ENCODE measurements at places on chromosomes 7 and 10.

- no peak for DNase-seq
These were observed 2.4 kb downstream of the CD36 start for GRCh38 chr7:80640846-80641245.

GRCh38 chr7:15313361-15313760, 248.5 kb downstream of the AGMO start:
- DNase-seq, result no peak

DNA sequence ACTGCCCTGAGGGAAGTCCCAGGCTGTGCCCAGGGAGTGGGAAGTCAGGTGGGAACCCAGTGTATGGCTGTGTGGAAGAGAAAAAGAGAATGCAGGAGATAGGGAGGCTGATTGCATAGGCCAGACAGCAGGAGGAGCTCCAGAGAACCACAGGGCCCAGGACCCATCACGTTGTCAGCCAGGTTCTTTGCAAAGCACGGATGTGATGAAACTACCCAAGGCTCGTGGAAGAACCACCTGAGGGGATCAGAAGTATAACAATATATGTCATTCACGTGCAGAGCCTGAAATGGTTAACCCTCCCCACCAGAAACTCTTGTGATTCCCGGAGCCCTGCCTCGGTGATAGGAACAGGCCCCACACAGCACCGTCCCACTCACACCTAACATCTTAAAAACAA, 83.6 kb downstream of the LARP4B start:
- no peak for DNase-seq

- no peak for DNase-seq
These were observed 6.7 kb upstream of the ELOVL3 start for GRCh38 chr10:102219370-102219769.

- no peak for DNase-seq
These were observed 45.1 kb upstream of the CABCOCO1 start for GRCh38 chr10:61617586-61617985.

DNA sequence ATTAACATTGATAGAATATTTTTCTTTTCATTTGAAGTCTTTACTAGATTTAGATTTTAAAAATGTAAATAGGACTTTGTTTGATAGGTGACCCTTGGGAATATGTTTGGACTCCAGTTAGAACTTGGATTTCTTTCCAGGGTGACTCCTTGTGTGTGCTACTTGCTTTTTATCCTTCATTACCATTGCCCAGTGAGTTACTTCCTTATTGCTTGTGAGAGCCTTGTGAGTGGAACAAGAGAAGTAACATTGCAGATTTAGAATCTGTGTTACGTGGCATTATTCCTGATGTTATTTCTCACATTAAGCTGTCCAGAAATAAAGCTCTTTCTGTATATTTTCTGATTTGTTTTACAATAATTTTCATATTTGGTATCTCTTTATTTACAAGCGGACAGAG, 128.0 kb upstream of the LRGUK start:
- no peak for DNase-seq
